Endodermal cell (in vitro differentiated cells): ENCODE measurements at places on chromosomes 4 and X. TPM values are rescaled to one million over a fixed set of nuclear protein-coding genes. Genes with fewer than 3 reads are reported as not detected.

DNA sequence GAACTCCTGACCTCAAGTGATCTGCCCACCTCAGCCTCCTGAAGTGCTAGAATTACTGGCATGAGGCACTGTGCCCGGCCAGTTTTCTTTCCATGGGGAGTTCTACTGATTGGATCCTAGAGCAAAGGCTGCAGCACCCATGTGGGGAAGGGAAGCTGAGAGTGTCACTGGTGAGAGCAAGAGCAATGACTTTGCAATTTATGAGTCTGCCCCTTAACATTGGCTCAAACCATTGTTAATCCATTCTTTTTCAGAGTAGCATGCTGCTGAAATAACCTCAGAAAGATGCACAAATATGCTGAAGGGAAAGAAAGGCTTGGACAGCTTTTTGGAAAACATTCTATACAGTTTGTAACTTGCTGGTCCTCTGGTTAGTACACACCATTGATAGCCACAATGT is 116.4 kb upstream of the PPARGC1A start:
- no peaks in the 10 kb centered on the region for H3K27me3 ChIP-seq
- peaks cover 24% of the 10 kb centered on the region for H3K4me1 ChIP-seq
- DNase-seq, result no peak
- H3K27ac ChIP-seq, result no peak overlapping the region

- peaks cover 100% of the 10 kb centered on the region for H3K27me3 ChIP-seq
- H3K4me3 ChIP-seq, result no peak overlapping the region
- no peak overlapping the region for H3K27ac ChIP-seq
- H3K36me3 ChIP-seq, result no peaks in the 10 kb centered on the region
- no peaks in the 10 kb centered on the region for H3K4me1 ChIP-seq
- peak; percentile 56 for DNase-seq
These were observed 9.6 kb downstream of the MSX1 start for GRCh38 chr4:4868758-4869723.

- H3K4me1 ChIP-seq, result no peaks in the 10 kb centered on the region
- no peak for DNase-seq
- H3K27ac ChIP-seq, result no peak overlapping the region
- no peaks in the 10 kb centered on the region for H3K36me3 ChIP-seq
- no peaks in the 10 kb centered on the region for H3K27me3 ChIP-seq
These were observed 428.4 kb upstream of the INTU start for GRCh38 chr4:127204322-127204721.

DNA sequence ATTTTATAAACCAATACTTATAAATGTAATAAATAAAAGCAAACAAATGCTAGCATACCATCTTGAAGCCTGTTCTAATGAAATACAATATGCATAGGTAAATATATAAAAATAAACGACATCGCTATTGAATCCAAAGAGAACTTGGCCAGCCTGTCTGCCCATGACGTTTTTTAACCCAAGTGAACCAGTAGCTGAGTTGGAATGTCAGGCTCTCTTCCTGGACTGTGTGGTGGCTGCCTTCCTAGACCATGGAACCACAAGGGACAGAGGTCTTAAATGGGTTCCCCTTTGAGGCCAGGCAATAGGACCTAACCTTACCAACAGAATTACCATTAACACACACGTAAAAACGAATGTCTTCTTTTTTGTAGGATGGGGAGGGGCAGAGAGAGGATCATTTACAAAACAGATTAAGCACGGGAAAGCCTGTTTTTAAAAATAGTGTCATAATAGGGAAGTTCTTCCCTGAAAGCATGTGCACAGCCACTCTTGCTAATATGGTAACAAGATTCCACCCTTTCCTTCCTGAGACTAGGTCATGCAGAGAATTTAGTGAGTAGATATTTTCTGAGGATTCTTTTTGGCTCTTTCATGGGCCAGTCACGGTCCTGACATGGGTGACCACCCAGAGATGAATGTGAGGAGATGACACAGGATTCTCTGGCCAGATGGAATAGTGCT is 69.4 kb upstream of the ACSL1 start:
- no peak overlapping the region for H3K4me3 ChIP-seq
- no peaks in the 10 kb centered on the region for H3K36me3 ChIP-seq
- no peaks in the 10 kb centered on the region for H3K27me3 ChIP-seq
- no peak for DNase-seq

SSX2B gene
- not detected in 3 replicates for total RNA-seq

CLOCK gene
- total RNA-seq, result 20.5 and 22.9 TPM in 2 replicates

GRCh38 chr4:72318421-72319170 is 250.4 kb downstream of the ADAMTS3 start:
- H3K27ac ChIP-seq, result no peak overlapping the region
- no peaks in the 10 kb centered on the region for H3K36me3 ChIP-seq
- H3K4me1 ChIP-seq, result no peaks in the 10 kb centered on the region
- DNase-seq, result no peak
- no peaks in the 10 kb centered on the region for H3K27me3 ChIP-seq

DNA sequence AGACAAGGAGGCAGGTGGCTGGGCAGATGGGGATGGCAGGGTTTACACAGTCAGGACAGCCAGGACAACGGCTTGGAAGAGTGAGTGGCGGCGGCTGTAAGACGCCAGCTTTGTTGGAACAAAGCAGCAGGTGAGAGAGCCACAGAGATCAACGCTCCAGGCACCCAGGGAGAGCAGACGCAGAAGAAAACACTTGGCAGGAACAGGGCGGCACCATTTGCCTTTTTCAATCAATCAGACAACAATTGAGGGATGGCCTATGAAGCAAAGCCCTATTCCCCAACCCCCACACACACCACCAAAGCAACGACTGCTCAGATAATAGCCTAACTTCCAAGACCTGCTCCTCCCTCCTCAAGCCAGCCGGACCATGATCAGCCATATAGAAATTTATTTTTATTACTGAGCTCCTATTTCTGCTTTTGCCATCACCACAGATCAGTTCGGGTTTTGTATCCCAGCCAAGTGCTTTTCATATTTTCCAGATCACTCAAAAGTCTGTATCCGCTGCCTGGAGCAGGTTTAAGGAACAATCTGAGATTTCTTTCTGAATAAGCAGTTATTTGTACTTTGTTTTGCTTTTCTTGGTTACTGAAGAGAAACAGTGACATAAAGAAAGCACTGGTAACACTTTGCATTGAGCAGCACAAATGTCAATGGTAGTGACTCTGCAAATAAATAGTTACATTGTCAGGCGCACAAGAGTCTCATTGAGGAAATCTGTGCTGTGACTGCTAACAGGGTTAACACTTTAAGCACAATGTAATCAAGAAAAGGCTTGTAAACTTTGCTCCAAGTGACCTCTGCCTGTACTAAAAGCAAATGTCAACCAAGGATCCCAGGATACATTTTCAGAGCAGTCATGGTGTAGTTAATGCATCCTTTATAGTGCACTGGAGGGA is 81.8 kb upstream of the RBPJ start:
- H3K4me1 ChIP-seq, result peaks cover 12% of the 10 kb centered on the region
- no peaks in the 10 kb centered on the region for H3K36me3 ChIP-seq
- H3K4me3 ChIP-seq, result peak overlapping the region; percentile 46
- H3K27me3 ChIP-seq, result no peaks in the 10 kb centered on the region
- DNase-seq, result peak; percentile 65

DNA sequence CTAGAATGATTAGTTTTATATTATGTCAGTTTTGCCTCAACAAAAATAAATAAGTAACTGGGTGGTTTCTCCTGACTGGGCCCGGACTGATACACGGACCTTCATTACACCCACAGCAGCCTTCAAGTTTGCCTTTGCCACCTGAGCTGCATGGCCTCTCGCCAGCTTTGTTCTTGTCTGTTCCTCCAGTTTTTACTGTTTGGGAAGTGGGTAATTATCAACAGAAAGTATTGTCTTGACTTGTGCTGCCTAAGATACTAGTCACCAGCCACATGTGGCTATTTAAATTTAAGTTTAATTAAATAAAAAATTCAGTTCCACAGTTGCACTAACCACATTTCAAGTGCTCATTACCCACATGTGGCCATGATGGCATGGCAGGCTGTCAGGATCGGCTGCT is 74.7 kb upstream of the INTU start:
- H3K36me3 ChIP-seq, result no peaks in the 10 kb centered on the region
- H3K4me1 ChIP-seq, result no peaks in the 10 kb centered on the region
- H3K27ac ChIP-seq, result no peak overlapping the region
- DNase-seq, result no peak

DNA sequence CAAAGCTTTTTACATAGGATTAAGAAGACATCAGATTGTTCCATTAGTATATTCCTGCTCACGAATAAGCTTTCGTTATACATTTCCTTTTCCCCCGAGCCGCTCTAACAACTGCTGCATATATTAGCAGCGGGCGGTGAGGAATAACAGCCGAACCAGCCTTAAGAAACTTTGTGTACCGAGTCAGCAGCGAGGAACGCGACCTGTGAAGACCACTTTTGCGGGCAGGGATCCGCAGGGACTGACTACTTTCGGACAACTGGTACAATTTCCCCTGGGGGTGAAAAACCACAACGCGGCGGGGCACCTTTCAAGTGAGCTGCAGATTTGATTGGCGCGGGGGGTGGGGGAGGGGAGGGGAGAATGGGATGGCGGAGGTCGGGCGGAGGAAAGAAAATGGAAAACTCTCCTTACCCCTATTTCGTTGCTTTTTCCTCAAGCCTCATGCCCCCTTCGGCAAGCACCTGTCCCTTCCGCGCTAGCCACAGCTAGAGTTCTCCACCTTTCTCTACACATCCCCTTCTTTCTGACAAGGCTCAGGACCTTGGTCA is 5.9 kb upstream of the PITX2 start:
- H3K27me3 ChIP-seq, result peaks cover 82% of the 10 kb centered on the region
- peak overlapping the region; percentile 80 for H3K4me3 ChIP-seq
- H3K4me1 ChIP-seq, result peaks cover 16% of the 10 kb centered on the region
- no peak overlapping the region for H3K27ac ChIP-seq
- no peaks in the 10 kb centered on the region for H3K36me3 ChIP-seq

CASP3 gene
- 62.9 and 73.4 TPM in 2 replicates for total RNA-seq

DNA sequence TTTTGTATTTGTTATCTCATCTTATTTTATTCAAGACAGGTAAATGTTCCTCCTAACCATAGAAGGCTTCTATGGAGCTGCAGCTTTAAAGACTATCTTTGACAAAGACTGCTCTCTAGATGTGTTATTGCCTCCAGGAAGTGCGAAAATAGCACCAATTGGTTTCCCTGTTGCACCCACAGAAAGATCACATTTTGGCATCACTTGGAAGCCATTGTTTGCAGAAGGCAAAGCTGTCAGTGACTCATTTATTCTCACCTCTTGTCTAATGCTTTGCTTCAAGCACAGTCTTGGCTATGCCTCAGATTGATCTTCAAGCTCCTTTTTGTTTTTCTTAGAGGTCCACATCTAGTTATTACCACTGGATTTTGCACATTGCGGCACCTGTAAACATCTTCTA is 150.3 kb downstream of the PCDH7 start:
- H3K27ac ChIP-seq, result no peak overlapping the region
- H3K36me3 ChIP-seq, result no peaks in the 10 kb centered on the region
- no peaks in the 10 kb centered on the region for H3K27me3 ChIP-seq
- peaks cover 3% of the 10 kb centered on the region for H3K4me1 ChIP-seq
- DNase-seq, result no peak

LRP2BP gene
- total RNA-seq, result 1.7 TPM in 1 of 3 replicates, not detected in the others

ADH1B gene
- not detected in 3 replicates for total RNA-seq

DNA sequence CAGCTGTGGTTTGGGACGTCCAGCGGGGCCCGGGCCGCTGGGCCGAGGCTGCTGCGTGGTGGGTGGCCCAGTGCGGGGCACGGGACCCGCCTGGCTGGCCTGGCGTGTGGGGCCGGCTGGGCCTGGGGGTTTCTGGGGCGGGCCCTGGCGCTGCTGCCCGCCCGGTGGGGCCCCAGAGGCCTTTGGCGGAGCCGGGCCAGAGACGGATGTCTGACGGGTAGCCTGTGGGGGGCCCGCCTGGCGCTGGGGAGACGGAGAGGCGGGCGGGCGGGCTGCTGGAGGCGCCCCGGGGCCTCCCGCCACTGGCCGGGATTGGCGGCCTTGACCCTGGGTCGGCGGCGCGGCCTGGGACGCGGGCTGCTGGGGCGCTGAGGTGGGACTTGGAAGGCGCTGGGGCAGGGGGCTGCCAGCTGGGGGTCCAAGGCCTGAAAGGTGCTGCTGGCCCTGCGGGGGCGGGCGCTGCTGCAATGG is 8.1 kb upstream of the TIMP1 start:
- peak overlapping the region; percentile 86 for H3K27ac ChIP-seq
- H3K36me3 ChIP-seq, result no peaks in the 10 kb centered on the region
- DNase-seq, result no peak
- peak overlapping the region; percentile 45 for H3K4me3 ChIP-seq
- no peaks in the 10 kb centered on the region for H3K4me1 ChIP-seq

- H3K4me3 ChIP-seq, result no peak overlapping the region
- no peaks in the 10 kb centered on the region for H3K27me3 ChIP-seq
- DNase-seq, result no peak
- H3K27ac ChIP-seq, result no peak overlapping the region
These were observed 159.3 kb downstream of the SH3KBP1 start for GRCh38 chrX:19727887-19728648.

KCNE5 gene
- 4.6 and 5.2 TPM in 2 replicates for total RNA-seq

DNA sequence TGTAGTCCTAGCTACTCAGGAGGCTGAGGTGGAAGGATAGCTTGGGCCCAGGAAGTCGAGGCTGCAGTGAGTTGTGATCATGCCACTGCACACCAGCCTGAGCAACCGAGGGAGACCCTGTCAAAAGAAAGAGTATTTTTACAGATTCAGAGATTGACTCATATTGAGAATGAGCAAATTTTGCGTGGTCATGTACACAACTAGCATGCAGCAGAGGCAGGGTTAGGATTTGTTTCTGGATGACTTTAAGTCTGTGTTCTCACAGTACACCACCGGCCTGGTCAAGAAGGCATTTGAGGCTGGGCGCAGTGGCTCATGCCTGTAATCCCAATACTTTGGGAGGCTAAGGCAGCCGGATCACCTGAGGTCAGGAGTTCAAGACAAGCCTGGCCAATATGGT is 44.8 kb upstream of the CBR4 start:
- H3K4me1 ChIP-seq, result no peaks in the 10 kb centered on the region
- DNase-seq, result no peak
- H3K4me3 ChIP-seq, result no peak overlapping the region
- no peaks in the 10 kb centered on the region for H3K36me3 ChIP-seq
- H3K27me3 ChIP-seq, result no peaks in the 10 kb centered on the region
- no peak overlapping the region for H3K27ac ChIP-seq

NUP62CL gene
- 8.5 to 12.5 TPM (median 12.5 TPM) in 3 replicates for total RNA-seq

GRCh38 chrX:74924449-74925224 is 615 bp downstream of the NEXMIF start:
- peak; percentile 81 for DNase-seq
- no peak overlapping the region for H3K27ac ChIP-seq
- no peaks in the 10 kb centered on the region for H3K36me3 ChIP-seq
- peaks cover 29% of the 10 kb centered on the region for H3K27me3 ChIP-seq
- H3K4me3 ChIP-seq, result peak overlapping the region; percentile 73
- H3K4me1 ChIP-seq, result no peaks in the 10 kb centered on the region

DNA sequence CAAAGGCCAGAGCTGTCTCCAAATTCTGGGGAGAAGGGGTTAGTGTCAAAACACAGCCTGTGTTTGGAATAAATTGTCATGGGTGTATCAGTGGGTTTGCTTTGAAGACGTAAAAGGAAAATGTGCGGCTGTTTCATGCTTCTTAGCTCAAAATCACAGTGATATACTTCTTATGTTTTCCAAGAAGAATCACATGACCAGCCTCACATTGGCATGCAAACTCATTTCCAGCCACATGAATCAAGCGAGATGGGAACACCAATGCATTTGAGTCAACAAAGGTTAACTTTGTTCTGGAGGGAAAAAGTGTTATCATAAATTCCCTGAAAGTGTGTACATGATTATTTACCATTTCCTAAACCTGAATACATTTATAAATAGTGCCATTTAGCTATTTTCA is 19.0 kb upstream of the SPP1 start:
- H3K4me3 ChIP-seq, result no peak overlapping the region
- H3K36me3 ChIP-seq, result no peaks in the 10 kb centered on the region
- DNase-seq, result no peak

GRCh38 chr4:158189422-158189821 is 16.6 kb upstream of the GASK1B start:
- H3K27me3 ChIP-seq, result no peaks in the 10 kb centered on the region
- H3K4me1 ChIP-seq, result no peaks in the 10 kb centered on the region
- H3K27ac ChIP-seq, result no peak overlapping the region
- DNase-seq, result no peak
- no peaks in the 10 kb centered on the region for H3K36me3 ChIP-seq
- H3K4me3 ChIP-seq, result no peak overlapping the region
